Neuronal stem cell (in vitro differentiated cells): ENCODE measurements at places on chromosomes 2 and 18.

DNA sequence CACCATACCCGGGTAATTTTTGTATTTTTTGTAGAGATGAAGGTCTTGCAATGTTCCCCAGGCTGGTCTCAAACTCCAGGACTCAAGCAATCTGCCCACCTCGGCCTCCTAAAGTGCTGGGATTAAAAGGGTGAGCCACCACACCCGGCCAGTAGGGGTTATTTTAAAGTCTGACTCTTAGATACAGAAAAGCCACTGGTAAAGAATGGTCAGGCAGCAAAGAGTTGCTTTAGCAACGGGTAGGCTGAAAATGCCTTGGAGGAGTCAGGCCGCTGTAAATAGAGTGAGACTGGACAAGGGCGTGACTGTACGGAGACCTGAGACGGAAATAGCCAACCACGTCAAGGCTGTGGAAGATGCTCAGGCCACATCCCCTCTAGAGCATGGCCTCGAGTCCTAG lies 54.2 kb downstream of the ACKR3 start:
- DNase-seq, result no peak

DNA sequence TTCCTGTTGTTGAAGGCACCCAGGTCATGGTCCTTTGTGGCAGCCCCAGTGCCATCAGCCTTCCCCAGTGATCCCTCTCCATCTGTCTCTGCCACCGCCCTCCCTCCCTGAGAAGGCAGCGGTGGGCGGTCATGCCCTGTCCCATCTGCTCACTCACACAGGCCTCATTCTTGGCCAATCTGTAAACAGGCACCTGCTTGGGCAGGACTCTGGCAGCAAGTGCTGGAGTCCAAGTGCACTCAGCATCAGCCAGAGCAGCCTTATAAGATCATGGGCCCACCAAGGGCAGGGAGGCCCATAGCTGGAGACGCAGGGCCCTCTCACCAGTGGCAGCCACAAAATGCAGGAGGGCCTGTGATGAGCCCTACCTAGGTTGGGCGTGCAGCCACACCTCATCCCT lies 140.9 kb downstream of the TWIST2 start:
- DNase-seq, result no peak

- no peak for DNase-seq
Measured at GRCh38 chr18:74249181-74249968, 42.4 kb downstream of the CYB5A start.

- no peak for DNase-seq
Measured at GRCh38 chr2:46951290-46952064, 35.9 kb upstream of the MCFD2 start.

DNA sequence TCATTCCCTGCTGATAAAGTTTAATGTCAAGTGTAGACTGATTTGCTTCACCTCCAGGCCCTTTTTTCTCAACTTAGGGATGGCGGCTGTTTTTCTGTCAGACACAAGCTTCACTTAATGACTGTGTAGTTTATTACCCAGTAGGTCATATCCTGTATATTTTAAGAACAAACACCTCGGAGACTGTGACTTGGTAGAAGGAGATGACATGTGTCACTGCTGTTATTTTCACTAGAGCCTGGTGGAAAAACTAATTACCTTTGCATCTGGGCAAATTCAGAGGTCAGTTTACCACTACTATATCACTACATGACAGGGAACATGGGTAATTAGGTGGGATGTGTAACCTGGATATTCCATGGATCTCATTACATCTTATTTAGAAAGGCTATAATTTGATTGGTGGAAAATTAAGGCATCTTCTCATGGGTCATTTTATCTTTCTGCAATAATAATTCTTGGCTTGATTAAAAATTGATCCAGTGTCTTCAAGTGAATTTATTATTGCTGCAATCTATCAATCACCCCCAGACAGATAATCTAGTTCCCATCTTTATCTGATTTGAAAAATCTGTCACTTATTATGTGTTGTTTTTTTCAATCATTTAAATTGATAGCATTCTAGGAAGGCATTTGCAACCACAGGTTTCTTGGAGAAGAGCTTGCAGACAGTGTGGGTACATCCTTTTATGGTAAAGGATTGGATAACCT lies 353.8 kb upstream of the SPRED2 start:
- no peak for DNase-seq

DNA sequence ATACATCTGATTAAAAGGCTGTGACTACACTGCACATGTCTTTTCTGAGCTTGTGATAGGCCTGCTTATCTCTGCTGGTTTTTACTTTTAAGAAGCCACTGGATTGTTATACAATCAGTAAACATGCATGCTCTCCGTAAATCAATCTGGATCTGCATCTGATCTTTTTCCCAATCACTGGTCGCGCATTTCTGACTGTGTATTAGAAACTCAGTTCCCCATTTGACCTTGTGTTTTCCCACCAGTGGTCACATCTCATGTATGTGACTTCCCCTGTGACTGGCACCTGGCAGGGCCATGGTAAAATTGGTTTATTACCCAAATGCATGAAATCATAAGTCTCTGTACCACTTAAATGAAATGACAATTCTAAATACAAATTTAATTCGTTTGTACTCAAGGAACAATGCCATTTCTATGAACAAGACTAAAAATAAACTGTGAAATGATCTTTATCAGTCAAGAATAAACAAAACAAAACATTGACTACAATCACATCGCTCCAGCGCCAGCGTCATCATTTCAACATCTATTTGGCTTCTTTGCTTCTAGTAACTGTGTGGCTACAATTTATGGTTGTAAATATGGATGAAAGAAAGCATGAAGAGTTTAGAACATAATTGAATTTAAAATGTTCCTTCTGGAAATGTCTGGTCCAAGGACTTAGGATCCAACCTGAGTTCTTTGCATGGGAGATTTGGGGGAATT lies 396.6 kb upstream of the TRIB2 start:
- DNase-seq, result no peak

DNA sequence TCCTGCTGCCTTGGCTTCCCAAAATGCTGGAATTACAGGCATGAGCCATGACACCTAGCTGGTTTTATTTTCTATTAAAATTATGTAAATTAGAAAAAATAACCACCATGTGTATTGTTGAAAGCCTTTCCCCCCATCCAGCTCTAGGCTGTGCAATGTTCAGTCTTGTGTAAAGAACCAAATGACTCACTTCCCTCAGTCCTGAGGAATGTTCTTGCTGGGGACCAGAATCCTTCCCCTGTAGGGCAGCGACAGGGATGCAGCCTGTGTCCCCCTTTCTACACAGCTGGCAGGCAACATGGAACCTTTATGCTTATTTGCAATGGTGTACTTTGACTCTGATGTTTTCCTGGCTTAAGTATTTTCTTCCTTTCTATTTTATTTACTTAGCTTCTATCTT lies 29.4 kb downstream of the AOX1 start:
- no peak for DNase-seq

DNA sequence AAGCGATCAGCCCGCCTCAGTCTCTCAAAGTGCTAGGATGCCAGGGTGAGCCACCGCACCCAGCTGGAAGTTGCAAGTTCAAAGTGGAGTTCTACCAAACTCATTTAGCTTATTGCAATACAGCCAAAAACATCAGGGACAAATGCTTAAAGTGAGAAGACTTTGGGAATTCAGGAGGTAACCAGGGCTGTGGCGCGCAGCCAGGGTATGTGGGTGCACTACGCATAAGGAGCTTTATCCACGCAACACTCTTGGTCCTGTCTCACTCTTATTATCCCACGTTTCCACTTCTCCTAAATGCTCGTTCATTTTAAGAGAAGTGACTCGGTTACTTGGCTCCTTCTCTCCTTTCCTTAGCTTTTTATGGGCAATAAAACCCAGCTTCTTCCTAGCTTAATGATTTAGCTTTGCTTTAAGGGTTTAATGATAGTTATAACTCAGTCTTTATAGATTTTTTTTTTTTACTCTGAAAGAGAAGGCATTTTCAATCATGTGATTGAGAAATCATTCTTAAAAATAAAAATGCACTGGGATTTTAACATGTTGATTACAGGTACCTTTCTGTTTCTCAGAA lies 199.8 kb downstream of the KCNE4 start:
- DNase-seq, result no peak

DNA sequence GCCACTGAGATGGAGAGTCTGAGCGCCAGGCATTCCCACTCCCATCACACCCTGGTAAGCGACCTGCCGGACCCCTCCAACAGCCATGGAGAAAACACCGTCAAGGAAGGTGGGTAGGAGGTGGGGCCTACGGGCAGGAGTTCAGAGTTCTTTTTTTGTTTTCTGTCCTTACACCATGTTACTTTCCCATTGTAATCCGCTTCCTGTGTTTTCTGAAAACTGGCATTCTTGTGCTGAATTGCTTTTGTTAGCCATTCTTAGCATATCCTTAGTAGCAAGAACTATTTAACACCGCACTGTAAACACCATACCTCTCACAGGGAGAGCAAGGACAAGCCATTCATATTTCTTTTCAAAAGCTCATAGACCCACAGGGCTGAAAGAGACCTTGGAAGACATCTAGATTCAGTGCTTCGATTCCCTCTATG lies 46.2 kb downstream of the UNC80 start:
- no peak for DNase-seq

GRCh38 chr2:77823028-77823427 lies 300.9 kb upstream of the LRRTM4 start:
- no peak for DNase-seq

GRCh38 chr2:230416061-230416721 lies at the start of gene SP100:
Gene SP100, plus strand, starts transcription at chr2:230416201. Its CDS starts 96 bp downstream, at chr2:230416297.
- DNase-seq, result no peak
